ENCODE measurements at places on chromosomes 16 and 17.

DNA sequence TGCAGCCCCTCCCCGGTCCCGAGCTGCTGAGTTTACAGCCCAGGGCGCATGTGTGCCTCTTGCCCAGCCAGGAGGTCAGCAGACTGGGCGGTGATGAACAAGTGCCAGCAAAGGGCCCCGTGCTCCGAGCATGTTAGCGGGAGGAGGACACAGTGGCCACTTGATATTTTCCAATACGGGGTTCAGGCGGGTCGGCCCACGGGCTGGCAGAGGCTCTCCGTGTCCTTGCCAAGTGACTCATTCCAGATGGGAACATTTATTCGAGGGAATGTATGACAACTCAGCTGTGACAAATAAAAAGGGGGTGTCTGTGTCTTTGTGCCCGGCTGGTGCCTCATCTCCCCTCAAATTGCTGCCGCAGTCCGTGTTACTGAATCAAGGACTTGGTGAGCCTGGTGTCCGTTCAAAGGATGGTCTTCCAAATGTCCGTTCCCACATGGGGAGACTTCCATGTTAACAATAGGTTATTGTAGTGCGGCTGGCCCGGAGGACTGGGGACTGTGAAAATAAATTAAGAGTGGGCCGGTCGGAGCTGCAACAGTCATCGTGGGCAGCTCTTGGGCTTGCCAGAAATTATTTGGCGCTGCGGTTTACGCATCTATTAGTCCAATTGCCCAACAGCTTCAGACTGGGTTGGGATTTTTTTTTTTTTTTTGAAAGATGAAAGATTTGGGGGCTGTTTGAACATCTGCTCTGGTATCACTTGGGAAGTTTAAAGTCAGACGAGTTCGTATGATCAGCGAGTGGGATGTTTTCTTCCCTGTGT is 174.0 kb upstream of the CIBAR2 start:
- H3K4me3 ChIP-seq = no peak overlapping the region
- H3K36me3 ChIP-seq = no peaks in the 10 kb centered on the region
- H3K27ac ChIP-seq = no peak overlapping the region
- H3K27me3 ChIP-seq = no peaks in the 10 kb centered on the region

DNA sequence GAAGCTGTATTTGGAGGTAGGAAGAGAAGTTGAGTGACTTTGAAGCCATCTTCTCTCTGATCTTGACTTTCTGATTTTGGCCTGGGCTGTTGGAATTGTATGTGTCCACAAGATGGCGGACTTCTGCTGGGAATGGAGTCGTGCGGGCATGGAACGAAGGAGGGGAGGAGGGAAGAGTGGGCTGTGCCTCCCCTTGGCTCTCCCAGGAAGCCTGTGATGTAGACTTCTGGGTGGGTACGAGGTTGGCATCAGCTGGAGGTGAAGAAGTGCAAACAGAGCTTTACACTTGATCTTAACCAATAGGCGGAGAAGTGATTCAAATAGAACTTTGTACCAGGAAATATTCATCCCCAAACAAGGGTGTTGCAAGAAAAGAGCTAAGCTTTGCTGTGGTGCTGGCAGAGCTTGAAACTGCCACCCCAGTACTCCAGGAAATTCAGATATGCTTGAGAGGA is 7.4 kb upstream of the TMEM220 start:
- no peak for DNase-seq
- H3K4me3 ChIP-seq = no peak overlapping the region
- H3K27me3 ChIP-seq = no peaks in the 10 kb centered on the region
- no peaks in the 10 kb centered on the region for H3K36me3 ChIP-seq
- H3K27ac ChIP-seq = peak overlapping the region; percentile 43

DNA sequence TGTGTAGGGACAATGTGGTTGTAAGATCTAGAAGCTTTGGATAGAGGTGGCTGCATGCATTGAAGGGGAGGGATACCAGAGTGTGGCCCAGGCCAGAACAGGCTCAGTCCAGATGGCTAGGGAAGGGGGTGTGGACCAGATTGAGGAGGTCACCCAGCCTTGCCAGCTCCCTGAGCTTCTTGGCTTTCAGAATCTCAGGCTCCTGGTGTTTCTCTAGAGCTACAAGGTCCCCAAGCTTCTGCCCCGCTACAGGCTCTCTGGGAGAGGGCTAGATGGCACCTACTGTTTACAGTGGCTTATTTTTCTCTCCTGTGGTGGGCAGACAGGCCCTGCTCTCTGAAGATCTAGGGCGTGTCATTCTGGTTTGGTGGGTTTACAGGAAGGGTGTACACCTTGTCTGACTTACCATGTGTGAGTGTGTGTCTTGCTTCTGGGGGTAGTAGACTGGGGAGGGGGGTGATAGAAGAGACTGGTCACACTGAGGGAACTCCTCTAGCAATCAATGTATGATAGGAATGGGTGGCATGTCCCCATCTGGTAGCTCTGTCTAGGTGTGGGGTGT is 1.1 kb downstream of the RARA start:
- H3K4me1 ChIP-seq = peaks cover 89% of the 10 kb centered on the region
- H3K4me3 ChIP-seq = no peak overlapping the region
- H3K27me3 ChIP-seq = no peaks in the 10 kb centered on the region
- H3K27ac ChIP-seq = peak overlapping the region; percentile 19
- no peaks in the 10 kb centered on the region for H3K36me3 ChIP-seq
- DNase-seq = no peak

DNA sequence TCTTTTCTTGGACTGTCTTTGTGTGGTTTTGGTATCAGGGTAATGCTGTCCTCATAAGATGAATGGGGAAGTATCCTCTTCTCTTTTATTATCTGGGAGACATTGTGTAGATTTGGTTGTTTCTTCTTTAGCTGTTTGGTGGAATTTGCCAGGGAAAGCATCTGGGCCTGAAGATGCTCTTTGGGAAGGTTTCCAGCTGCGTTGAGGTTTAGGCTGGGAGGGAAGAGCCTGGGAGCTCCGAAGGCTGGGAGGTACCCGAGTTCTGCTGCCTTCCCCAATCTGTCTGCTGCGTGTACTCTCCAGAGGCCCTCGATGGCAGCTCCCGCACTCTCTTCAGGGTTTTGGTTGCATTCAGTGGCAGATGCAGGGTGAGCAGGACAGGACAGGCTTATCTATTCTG is 25.6 kb upstream of the CRISPLD2 start:
- no peaks in the 10 kb centered on the region for H3K36me3 ChIP-seq
- no peak for DNase-seq
- no peak overlapping the region for H3K4me3 ChIP-seq
- H3K27me3 ChIP-seq = no peaks in the 10 kb centered on the region
- H3K4me1 ChIP-seq = no peaks in the 10 kb centered on the region

DNA sequence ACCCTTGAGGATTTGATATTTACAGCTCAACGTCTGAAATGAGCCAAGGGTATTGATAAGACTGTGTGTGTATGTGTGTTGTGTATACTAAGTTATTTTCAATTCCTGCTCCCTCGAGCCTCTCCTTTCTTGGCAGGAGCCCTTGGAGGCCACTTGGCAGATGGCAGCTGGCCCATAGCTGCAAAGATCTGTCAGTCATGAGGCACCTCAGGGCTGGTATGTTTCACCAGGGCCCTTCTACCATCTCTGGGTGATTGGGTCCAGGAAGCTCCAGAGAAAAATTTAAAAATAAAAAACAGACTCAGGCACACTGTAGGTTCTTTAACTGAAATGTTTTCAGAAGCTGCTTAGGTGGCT is 355.7 kb downstream of the HAPSTR1 start:
- peaks cover 6% of the 10 kb centered on the region for H3K27me3 ChIP-seq
- no peak overlapping the region for H3K4me3 ChIP-seq
- H3K4me1 ChIP-seq = no peaks in the 10 kb centered on the region
- no peak overlapping the region for H3K27ac ChIP-seq
- no peak for DNase-seq
